ENCODE measurements at places on chromosomes 11 and 22.

DNA sequence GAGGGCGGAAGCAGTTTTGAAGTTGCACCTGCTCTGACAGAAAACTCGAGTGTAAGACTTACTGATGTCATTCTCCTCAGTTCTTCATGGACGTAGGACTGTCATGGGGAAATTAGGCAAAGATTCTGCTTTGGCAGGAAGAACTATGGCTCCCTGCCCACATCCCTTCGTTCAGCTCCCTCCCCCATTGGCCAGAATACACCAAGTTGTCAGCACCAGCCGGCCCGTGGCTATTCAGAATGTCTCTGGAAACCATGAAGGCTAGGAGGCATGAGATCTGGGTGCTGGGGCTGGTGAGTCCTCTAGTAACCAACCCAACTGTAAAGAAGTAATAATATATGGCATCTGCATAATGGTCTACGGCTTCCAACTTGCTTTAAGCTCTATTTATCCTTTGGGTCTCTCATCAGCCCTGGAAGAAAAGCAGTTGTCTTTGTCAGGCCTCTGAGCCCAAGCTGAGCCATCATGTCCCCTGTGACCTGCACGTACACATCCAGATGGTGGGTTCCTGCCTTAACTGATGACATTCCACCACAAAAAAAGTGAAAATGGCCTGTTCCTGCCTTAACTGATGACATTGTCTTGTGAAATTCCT, 74.1 kb downstream of the PIWIL4 start:
- no peak for DNase-seq

GRCh38 chr11:12281571-12282478, 95.5 kb upstream of the PARVA start:
- DNase-seq: peak; percentile 83

- DNase-seq: no peak
Measured at GRCh38 chr11:114065094-114065493, 5.6 kb downstream of the ZBTB16 start.

GRCh38 chr11:67282155-67282875, 6.8 kb upstream of the ANKRD13D start:
- no peak for DNase-seq

- no peak for DNase-seq
Measured at GRCh38 chr11:69666261-69666660, 8.9 kb downstream of the LTO1 start.

DNA sequence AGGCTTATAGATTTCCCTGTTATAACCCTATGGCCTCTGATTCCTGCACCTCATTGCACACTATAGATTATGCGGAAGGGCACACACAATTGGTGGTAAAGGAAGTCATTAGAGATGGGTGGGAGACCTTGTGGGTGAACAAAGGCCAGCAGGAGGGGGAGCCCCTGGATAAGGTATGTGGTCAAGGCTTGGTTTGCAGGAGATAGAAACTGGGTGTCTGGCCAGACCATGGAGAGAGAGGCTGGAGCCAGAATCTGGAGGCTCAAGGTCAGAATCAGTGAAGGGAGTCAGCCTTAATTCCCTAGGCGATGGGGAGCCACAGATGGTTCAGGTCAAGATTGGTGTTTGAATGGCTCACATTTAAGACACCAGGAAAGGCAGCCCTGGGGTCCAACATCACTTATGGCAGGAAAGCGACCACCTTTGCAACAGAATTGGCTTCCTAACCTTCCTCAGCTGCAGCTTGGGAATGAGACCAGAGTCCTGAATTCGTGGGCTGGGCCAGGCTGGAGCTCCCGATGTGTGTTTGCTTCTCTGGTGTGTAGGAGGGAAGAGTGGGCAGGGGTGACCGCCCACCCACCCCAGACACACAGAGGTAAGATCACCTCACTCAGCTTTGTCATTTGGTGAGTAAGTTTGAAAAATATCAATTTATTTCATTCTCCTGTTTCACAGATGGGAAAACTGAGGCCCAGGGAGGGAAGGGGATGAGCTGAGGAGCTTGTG, 22.7 kb upstream of the SCUBE1 start:
- no peak for DNase-seq

GRCh38 chr11:17570034-17570433, 23.0 kb downstream of the OTOG start:
- no peak for DNase-seq

DNA sequence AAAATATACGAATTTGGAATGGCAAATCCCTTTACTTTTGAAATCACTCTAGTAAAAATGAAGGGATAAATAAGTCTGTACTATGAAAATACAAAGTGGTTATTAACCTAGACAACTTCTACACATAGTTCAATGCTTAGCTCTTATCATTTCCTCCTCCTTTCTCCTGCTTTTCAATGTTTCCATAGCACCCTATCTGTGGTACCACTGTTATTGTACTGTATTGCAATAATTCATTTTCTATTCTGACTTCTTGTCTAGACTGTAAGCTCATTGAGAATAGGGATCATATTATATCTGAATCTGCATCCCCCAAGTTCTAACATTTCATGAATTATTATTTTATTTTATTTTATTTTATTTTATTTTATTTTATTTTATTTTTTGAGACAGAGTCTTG, 251.4 kb downstream of the TTC28 start:
- no peak for DNase-seq

GRCh38 chr11:77396305-77396704, 77.6 kb downstream of the PAK1 start:
- DNase-seq: no peak

- no peak for DNase-seq
Measured at GRCh38 chr22:45101515-45102227, 62.1 kb upstream of the NUP50 start.

GRCh38 chr22:26525946-26526564, 13.8 kb upstream of the TFIP11 start:
- no peak for DNase-seq

GRCh38 chr22:24765166-24765565, 9.4 kb downstream of the PIWIL3 start:
- DNase-seq: no peak

- DNase-seq: no peak
Measured at GRCh38 chr22:43901976-43902643, 10.3 kb upstream of the PNPLA5 start.

DNA sequence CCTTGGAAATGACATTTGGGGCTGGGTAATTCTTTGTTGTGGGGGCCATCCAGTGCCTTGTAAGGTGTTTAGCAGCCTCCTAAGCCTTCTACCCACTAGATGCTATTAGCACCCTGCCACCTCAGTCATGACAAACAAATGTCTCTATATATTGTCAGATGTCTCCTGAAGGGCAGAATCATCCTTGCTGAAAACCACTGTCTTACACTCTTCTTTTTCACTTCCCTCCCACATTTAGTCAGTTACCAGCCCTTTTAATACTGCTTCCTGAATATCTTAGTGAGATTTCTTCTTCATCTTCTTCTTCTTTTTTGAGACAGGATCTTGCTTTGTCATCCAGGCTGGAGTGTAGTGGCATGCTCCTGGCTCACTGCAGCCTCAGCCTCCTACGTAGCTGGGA, 33.1 kb downstream of the TNRC6B start:
- no peak for DNase-seq

GRCh38 chr11:68153742-68154141, 32.6 kb upstream of the CHKA start:
- no peak for DNase-seq

GRCh38 chr11:97123237-97123636, 733.4 kb downstream of the JRKL start:
- DNase-seq: no peak

DNA sequence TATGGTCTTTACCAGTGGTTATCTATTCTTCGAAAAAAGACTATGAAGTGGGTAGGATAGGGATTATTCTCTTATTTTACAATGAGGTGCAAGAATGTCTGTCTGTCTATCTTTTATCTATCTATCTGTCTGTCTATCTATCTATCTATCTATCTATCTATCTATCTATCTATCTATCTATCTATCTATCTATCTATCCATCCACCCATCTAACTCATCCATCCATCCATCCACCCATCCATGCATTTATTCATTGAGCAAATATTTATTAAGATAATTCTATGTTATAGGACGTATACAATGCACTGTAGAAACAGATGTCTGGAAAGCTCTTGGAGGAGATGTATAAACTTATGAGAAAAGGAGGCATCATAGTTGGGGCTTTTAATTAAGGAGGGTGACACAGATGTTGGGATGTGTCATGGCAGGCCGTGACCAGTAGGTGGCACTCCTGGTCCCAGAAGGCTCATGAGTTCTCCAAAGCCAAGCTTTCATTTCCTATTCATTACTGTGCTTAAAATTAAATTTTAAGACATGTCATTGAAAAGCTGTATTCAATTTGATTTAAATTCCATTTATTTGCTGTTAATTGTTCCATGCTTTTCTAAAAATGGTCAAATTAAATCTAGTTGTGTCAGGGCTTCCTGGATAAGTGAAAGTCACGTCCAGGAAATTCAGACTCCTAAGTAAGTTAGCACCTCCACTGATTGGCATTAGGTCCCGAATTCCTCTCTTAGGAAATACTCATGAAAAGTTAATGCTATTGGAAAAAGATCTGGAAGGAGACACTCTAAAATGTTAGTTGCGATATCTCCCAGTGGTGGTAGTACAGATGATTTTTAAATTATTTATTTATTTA, 19.0 kb upstream of the E2F8 start:
- DNase-seq: peak; percentile 71

DNA sequence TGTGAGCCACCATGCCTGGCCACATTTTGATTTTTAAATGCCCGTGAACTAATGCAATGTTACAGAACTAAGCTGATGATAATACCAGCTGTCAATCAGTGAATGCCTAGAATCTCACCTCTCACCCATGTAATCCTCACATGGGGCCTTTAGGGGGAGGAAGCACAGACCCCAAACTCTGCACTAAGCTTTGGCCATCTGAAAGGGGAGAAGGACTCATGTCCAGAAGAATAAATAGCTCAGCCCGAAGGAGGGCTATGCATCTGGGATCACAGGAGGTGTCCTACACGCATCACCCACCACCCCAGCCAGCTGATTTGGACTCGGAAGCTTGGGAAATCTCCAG, 36.0 kb upstream of the YPEL1 start:
- no peak for DNase-seq

GRCh38 chr22:38312261-38312800, 4.9 kb downstream of the CSNK1E start:
- no peak for DNase-seq

DNA sequence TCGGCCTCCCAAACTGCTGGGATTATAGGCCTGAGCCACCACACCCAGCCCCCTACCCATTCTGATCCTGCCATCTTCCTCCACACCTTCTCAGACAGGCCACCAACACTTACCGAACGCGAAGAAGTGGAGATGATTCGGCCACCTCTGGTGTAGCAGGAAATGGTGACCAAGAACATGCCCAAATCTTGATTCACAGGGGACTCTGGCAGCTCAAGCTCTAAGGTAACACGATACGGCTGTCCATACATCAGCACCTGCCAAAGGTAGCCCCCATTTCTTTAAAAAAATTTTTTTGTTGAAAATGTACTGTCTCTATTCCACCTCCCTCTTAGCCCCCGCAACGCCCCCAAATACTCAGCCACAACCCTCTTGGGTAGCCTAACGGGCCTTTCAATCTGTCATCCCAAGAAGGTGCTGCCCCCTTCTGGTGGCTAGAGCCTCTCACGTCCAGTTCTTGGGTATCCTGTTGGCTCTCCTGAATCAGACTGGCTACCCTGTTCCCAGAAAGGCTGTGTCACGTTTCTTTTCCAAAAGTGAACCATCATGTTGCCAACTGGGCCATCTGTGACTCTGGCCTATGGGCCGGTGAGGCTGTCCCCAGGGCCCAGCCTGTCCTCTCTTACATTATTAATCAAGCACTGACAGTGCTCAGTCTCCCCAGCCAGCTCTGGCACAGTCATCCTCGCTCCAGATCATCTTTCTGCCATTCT, 5.3 kb upstream of the LRRN4CL start:
- peak; percentile 64 for DNase-seq

DNA sequence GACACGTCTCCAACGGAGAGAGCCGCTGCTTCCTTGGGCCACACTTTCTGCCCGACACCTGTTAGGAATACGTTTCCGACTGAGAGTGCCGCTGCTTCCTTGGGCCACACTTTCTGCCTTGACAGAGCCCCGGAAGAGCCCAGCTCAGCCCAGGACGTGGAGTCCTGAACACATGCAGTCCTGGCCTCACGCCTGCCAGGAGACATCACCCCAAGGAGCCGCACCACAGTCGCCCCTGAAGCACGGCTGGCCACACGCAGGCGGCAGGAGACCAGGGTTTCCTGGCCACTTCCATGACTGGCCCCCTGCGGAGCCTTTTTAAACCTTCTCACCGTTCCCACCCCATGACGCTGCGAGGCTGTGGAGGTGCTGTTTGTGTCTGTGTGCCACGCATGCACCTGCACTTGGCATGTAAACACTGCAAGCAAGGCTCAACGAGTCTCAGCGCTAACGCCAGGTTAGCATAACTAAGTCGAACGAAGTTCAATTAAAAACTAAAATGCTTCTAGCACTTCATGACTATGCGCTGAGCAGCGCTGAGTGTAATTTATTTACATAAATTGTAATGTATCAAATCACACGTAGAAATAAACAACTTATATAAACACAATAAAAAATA, 8.8 kb downstream of the TOLLIP start:
- DNase-seq: no peak

GRCh38 chr11:81340225-81340624, 1393.4 kb downstream of the FAM181B start:
- DNase-seq: no peak

- no peak for DNase-seq
Measured at GRCh38 chr22:39179841-39180335, 27.4 kb upstream of the CBX7 start.

- no peak for DNase-seq
Measured at GRCh38 chr11:93113824-93114223, 84.0 kb downstream of the SLC36A4 start.

DNA sequence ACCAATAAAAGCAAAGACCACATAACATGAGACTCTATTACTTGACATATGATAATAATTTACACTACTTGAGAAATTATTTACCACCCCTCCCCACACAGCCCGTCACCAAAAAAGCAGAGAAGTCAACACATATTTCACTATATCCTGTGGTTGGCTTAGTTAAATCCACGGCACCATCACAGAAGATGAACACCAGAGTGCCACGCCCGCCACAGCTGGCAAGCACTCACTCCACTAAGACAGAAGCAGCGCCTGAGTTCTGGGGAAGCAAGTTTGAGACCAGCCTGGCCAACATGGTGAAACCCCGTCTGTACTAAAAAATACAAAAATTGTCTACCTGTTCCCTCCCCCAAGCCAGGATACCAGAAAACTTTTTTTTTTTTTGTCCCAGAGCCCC, 53.1 kb downstream of the PACSIN2 start:
- DNase-seq: no peak

GRCh38 chr11:76313271-76313670, 67.7 kb downstream of the THAP12 start:
- DNase-seq: no peak

GRCh38 chr22:49632199-49633009, 195.3 kb downstream of the BRD1 start:
- DNase-seq: no peak

Measured in CD8-positive, alpha-beta T cell (primary cell).